Mammary epithelial cell (primary cell): ENCODE measurements at places on chromosomes 7 and 10. TPM values are rescaled to one million over a fixed set of nuclear protein-coding genes. Genes with fewer than 3 reads are reported as not detected.

DNA sequence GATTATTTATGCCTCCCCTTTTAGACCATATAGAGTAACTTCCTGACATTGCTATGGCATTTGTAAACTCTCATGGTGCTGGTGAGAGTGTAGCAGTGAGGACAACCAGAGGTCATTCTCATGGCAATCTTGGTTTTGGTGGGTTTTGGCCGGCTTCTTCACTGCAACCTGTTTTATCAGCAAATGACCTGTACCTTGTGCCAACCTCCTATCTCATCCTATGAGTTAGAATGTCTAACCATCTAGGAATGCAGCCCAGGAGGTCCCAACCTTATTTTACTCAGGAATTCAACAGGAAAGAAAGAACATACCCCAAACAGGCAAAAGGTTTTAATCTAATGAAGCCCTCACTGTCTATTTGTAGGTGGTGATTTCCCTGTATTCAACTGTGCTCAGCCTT, 205.4 kb upstream of the YAE1 start:
- no peak for DNase-seq

DNA sequence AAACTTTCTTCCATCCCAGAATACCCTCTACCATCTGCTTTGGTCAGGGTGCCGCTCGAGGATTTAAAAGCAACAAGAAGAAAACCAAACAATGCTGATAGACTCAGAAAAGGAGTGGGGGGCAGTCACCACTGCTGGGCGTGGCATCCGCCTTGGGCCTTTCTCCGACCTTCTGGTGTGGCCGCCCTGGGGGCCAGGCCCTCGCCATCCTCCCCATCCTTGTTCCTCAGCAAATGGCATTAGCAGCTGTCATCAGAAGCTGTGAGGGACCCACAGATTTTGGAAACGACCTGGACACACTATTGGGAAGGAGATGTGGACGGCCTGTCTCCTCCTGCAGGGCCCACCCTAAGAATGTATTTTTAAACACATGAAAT, 4.0 kb downstream of the ZNF511 start:
- DNase-seq, result no peak

DNA sequence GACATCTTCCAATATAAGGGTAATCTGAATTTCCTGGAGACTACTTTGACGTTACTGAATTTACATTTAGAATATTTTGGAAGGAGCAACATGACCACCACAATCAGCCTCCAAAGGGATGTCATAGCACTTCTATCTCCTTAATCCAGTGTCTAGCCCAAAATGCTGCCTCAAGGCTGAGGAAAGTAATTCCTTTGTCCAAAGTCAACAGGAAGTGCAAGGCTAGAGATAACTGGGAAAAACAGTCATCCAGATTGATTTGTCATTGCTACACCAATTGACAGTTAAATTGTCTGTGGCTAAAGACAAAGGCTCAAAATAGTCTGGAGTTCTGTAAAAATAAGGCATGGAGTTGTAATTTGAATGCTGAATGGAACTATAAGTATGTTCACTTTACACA, 3.9 kb upstream of the TFPI2 start:
- no peak for DNase-seq

Gene PNLIP
- not detected in 2 replicates for total RNA-seq

- peak; percentile 97 for DNase-seq
Observed at GRCh38 chr7:81298951-81299666, 380.3 kb upstream of the SEMA3C start.

GRCh38 chr10:34716958-34717357, 98.1 kb downstream of the PARD3 start:
- no peak for DNase-seq

Gene CRYGN
- not detected in 2 replicates for total RNA-seq

DNA sequence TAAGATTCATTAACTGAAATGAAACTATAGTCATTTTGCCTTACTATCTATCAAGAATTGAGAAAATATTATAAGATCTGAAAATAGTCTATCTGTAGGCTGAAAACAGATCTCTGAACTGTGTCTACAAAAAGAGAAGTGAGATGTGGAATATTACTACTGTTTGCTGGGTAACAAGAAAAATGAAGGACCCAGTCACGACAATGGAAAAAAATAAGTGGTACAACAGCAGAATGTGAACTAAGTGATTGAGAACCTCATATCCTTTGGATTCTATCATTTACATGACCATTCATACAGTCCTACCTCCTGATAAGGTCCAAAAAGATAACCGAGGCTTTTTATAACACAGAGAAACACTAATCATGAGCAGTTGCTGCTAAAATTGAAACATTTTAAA, 94.3 kb downstream of the UBE2H start:
- DNase-seq, result no peak

- DNase-seq, result no peak
Observed at GRCh38 chr7:35355199-35355598, 101.3 kb upstream of the TBX20 start.

GRCh38 chr10:102515724-102516123, 12.0 kb downstream of the SUFU start:
- DNase-seq, result no peak

DNA sequence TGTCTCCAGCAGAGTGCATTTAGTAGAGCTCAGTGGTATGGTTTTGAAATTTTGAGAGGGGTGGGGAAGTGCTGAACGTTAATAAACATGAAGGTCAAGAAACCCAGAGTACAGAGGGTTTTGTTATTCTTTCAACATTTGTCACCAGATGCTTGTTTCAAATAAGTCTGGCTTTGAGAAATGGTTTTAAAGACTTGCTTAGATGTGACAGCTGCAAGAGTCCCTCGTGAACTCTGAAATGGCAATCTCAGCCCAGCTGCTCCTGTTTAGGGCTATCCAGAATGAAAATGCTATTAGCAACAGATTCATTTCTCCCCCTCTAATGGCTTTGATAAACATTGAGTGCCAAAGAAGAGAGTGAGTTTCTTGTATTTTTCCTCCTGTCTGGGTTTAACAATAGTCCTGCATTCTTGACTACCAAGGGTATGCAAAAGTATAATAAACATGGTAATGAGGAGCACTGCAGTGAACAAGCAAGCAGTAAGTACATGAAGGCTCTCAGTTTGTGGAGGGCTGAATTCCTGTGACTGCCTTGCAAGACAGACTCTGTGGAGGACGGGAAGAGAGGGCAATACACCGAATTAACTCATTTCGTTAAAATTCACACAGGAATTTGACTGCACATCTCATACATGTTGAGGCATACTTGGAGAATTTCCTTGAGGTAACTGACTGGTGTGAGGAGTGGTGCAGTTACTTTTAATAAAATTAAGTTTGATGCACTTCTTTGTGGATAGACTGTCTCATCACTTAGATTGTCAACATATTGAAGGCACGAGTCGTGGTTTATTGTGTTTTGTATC, 490.9 kb downstream of the REEP3 start:
- peak; percentile 34 for DNase-seq

- peak; percentile 66 for DNase-seq
Observed at GRCh38 chr10:33193057-33193700, 141.3 kb downstream of the NRP1 start.

DNA sequence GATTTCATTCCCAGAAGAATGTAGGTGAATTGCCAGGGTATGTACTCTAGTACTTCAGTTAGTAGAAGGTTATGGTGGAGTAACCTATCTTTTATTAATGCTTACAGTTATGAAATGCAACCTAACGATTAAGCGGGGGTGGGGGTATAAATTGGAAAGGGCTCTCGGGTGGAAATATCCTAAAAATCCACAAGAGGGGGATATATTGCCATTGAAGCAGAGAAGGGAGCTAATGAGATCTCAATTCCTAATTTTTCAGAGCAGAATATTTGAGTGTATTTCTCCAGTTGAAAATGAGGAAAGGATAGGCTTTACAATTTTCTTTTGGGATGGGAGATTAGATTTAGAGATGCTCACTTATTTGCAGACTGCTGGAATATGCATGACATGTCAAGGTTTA, 90.8 kb downstream of the DNAJB9 start:
- no peak for DNase-seq

DNA sequence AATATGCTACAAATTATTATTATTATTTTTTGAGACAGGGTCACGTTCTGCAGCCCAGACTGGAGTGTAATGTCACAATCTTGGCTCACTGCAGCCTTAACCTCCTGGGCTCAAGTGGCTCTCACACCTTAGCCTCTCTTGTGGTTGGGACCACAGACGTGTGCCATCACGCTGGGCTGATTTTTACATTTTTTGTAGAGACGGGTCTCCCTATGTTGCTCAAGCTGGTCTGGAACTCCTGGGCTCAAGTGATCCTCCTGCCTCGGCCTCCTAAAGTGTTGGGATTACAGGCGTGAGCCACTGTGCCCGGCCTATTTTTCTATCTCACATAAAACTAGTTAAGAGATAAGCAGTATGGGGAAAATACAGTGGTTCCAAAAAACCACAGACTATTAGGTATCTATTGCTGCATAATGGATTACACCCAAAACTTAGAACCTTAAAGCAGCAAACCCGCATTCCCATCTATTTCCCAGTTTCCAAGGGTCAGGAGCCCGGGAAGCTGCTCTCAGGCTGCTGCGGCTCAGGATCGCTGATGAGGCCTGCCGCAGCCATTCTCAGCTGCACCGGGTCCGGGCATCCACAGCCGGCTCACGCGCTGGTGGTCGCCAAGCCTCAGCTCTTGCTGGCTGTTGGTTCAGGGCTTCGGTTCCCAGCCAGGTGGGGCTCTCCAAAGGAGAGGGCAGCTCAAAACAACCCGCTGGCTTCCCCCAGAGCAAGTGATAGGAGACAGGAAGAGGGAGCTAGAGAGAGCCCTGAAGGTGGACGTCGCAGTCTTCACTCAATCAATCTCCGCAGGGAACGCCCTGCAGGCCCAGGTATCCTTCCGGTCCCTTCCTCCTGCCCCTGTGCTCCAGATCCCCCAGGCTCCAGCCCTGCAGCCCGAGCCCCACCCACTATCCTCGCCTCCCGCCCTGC, 128.2 kb downstream of the UBE2H start:
- peak; percentile 80 for DNase-seq

- peak; percentile 58 for DNase-seq
Observed at GRCh38 chr10:75405598-75406461, 4.3 kb upstream of the ZNF503 start.

Gene BCAP29
- 129 TPM for total RNA-seq

DNA sequence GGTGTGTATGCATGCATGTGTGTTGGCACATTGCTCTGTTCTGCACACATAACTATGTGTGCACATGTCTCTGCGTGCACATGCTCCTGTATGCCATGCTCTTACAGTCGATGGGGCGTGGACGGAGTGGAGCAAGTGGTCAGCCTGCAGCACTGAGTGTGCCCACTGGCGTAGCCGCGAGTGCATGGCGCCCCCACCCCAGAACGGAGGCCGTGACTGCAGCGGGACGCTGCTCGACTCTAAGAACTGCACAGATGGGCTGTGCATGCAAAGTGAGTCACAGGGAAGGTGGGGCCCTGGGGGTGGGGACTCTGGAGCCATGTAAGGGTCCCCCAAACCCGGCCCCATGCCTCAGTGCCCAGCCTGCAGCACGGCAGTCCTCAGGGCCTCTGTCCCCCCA, 30.6 kb upstream of the SLC29A3 start:
- no peak for DNase-seq

Gene XRCC2
- total RNA-seq, result 1.2 TPM

DNA sequence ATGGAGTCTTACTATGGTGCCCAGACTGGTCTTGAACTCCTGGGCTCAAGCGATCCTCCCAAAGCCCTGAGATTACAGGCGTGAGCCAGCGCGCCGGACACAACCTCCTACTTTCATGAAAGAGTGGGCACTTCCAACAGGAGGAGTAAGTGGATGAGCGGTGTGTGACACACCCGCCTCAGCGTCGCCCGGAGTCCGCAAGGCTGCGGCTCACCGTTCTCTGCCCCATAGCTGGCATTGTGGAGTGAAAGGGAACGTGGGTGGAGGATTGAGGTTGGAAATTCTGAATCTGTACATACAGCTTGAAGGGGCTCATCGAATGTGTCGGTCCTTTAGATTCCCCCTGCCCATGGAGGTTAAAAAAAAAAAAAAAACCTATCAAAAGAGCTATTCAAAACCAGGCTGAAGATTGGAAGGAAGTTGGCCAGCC, 524 bp upstream of the PRXL2A start:
- DNase-seq, result peak; percentile 69

DNA sequence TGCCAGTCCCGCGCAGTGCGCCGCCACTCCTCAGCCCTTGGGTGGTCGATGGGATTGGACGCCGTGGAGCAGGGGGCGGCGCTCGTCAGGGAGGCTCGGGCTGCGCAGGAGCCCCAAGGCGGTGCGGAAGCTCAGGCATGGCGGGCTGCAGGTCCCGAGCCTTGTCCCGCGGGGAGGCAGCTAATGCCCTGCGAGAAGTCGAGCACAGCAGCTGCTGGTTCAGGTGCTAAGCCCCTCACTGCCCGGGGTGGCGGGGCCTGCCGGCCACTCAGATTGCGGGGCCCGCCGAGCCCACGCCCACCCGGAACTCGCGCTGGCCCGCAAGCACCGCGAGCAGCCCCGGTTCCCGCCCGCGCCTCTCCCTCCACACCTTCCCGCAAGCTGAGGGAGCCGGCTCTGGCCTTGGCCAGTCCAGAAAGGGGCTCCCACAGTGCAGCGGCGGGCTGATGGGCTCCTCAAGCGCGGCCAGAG, 14.4 kb upstream of the WASL start:
- no peak for DNase-seq

GRCh38 chr7:17472518-17472917, 174.1 kb downstream of the AHR start:
- no peak for DNase-seq

Gene R3HCC1L
- total RNA-seq, result 11.1 and 13.8 TPM in 2 replicates

Gene RP9
- 7.2 TPM for total RNA-seq

GRCh38 chr7:78768859-78769258, 684.6 kb downstream of the MAGI2 start:
- DNase-seq, result no peak

Gene PNLIPRP3
- 98.4 and 150 TPM in 2 replicates for total RNA-seq

- no peak for DNase-seq
Observed at GRCh38 chr10:96645191-96645721, 58.4 kb upstream of the TM9SF3 start.

DNA sequence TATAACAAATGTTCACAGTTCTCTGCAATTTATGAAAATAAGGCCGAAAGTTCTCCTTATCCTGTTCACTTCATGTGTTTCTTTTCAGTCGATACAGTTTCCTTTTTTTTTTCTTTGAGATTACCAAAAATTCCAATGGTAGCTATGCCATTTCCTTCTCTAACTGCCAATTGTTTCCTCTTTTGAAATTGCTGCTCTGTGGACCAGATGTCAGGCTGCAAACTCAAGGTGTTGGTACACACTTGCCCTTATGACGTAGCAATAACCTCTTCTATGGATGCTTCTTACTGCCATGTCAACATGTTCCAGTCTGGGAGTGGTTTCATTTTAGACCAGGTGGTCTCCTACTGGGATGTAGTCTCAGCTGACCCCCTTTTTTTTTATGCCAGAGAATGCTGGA, 52.9 kb downstream of the CASD1 start:
- no peak for DNase-seq
